ENCODE measurements at places on chromosomes 1 and 21. TPM values are rescaled to one million over a fixed set of nuclear protein-coding genes. Genes with fewer than 3 reads are reported as not detected.

The PRAMEF14 gene
- not detected for total RNA-seq

The PSRC1 gene
- 44.8 TPM for total RNA-seq

The XKR8 gene
- total RNA-seq = 11.0 TPM

The SLC9C2 gene
- not detected for total RNA-seq

The SYCP1 gene
- total RNA-seq = not detected

The KRTAP11-1 gene
- total RNA-seq = not detected

The SERPINC1 gene
- total RNA-seq = 0.61 TPM

The TRMT1L gene
- 28.3 TPM for total RNA-seq

The GJA5 gene
- not detected for total RNA-seq

The C8B gene
- 0.10 TPM for total RNA-seq

The CRABP2 gene
- 209 TPM for total RNA-seq

The RAB3B gene
- total RNA-seq = 15.1 TPM

The KRTAP21-2 gene
- total RNA-seq = not detected

The MRPS14 gene
- total RNA-seq = 29.4 TPM

DNA sequence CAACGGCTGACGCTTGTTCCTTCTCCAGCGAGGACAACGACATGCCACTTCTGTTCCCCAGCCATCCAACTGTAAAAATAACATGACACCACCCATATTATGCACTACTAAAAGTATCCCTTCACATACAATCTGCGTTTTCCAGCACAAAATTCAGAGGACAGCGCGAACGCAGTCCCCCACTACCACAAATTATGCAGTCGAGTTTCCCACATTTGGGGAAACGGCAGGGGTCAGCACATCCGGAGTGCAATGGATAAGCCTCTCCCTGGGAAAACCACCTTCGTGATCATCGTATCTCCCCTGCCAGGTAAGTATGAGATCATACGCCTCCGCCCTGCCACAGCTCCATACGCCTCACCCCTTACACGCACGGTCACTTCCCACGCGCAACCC is 120.9 kb downstream of the PPIAL4G start:
- peak overlapping the region; percentile 59 for H3K27ac ChIP-seq
- H3K4me3 ChIP-seq = peak overlapping the region; percentile 40
- no peaks in the 10 kb centered on the region for H3K27me3 ChIP-seq
- peak; percentile 68 for DNase-seq
- H3K4me1 ChIP-seq = peaks cover 9% of the 10 kb centered on the region
- no peaks in the 10 kb centered on the region for H3K36me3 ChIP-seq

DNA sequence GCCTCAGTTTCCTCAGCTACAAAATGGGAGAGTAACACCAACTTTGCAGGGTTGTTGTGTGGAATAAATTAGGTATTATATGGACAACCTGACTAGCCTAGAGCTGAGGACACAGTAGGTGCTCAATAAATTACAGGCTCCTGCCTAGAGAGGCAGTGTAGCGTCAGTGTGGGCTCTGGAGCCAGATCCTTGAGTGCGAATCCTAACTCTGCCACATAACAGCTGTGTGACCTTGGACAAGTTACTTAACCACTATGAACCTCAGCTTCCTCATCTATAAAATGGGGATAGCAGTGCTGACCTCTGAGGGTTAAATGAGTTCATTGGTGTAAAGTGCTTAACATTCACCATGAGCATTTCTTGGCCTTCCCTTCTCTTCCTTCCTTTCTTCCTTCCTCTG is 33.1 kb downstream of the RAP1GAP start:
- peaks cover 31% of the 10 kb centered on the region for H3K4me1 ChIP-seq
- H3K4me3 ChIP-seq = no peak overlapping the region
- no peaks in the 10 kb centered on the region for H3K27me3 ChIP-seq
- no peak for DNase-seq

- no peak overlapping the region for H3K27ac ChIP-seq
- H3K27me3 ChIP-seq = no peaks in the 10 kb centered on the region
- no peaks in the 10 kb centered on the region for H3K36me3 ChIP-seq
- DNase-seq = no peak
- H3K4me1 ChIP-seq = peaks cover 23% of the 10 kb centered on the region
These were observed 2.1 kb downstream of the RORC start for GRCh38 chr1:151829352-151830046.

GRCh38 chr1:153827168-153827964 is 52.2 kb downstream of the SLC27A3 start:
- no peaks in the 10 kb centered on the region for H3K4me1 ChIP-seq
- no peaks in the 10 kb centered on the region for H3K36me3 ChIP-seq
- no peaks in the 10 kb centered on the region for H3K27me3 ChIP-seq
- no peak overlapping the region for H3K27ac ChIP-seq
- H3K4me3 ChIP-seq = no peak overlapping the region

DNA sequence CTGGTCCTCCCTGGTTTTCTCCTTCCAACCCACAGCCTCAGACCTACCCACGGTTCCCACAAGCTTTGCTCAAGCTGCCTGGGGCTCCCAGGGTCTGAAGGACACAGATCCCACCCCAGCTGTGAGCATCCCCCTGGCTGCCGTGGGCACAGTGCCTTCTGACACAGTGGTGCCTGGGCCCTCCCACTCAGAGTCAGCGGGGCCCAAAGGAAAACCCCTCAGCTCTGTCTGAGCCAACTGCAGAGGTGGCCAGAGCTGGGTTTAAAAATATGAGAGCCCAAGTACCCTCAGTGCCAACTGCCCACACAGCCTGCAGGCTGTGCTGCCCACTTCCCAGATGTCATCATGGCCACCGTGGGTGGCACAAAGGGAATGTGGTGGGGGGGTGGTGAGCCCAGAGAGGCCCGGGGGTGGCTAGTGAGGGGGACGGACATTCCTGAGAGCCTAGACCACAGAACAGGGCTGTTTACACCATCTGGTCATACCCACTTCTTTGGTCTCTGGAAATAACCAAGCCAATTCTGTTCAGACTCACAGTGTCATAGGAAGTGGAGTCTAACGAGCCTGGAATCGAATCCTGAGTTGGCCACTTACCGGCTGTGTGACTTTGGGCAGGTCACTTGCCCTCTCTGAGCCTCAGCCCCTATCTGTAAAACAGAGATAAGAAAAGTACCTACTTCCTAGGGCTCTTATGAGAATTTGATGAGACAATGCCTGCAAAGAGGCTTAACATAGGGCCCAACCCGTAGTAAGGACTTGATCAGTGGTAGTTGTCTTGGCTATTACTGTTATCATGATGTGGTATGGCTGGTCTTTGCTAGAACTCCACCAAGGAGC is 85.5 kb downstream of the CAMK2N1 start:
- H3K27me3 ChIP-seq = no peaks in the 10 kb centered on the region
- H3K4me3 ChIP-seq = no peak overlapping the region
- H3K36me3 ChIP-seq = no peaks in the 10 kb centered on the region
- DNase-seq = no peak

DNA sequence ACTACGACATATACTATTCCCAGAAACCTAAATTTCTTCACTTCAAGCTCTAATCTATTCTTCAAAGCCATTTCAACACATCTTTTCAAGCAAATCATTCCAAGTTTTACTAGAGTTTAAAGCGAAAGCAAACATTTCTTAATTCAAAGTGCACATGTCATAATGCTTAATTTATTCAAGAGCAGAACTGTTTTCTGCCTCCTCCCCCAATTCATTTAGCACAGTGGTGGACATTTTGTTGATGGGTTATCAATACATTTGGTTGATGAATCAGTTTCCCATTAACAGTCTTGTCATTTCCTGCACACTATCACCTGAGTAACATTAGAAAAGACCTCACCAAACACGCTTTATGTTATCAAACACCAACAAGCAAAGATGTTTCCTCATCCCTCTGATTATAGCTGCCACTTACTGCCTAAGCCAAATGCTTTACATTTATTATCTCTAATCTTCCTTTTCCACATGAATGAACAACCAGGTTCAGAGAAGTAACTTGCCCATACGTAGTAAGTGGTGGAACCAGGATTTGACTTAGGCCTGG is 2.0 kb downstream of the SRSF4 start:
- H3K27ac ChIP-seq = no peak overlapping the region
- peaks cover 7% of the 10 kb centered on the region for H3K36me3 ChIP-seq
- DNase-seq = no peak
- H3K27me3 ChIP-seq = no peaks in the 10 kb centered on the region
- no peak overlapping the region for H3K4me3 ChIP-seq

- H3K36me3 ChIP-seq = no peaks in the 10 kb centered on the region
- H3K4me1 ChIP-seq = no peaks in the 10 kb centered on the region
- H3K27me3 ChIP-seq = peaks cover 80% of the 10 kb centered on the region
- H3K4me3 ChIP-seq = no peak overlapping the region
These were observed 284.2 kb upstream of the POU3F1 start for GRCh38 chr1:38330799-38331198.

DNA sequence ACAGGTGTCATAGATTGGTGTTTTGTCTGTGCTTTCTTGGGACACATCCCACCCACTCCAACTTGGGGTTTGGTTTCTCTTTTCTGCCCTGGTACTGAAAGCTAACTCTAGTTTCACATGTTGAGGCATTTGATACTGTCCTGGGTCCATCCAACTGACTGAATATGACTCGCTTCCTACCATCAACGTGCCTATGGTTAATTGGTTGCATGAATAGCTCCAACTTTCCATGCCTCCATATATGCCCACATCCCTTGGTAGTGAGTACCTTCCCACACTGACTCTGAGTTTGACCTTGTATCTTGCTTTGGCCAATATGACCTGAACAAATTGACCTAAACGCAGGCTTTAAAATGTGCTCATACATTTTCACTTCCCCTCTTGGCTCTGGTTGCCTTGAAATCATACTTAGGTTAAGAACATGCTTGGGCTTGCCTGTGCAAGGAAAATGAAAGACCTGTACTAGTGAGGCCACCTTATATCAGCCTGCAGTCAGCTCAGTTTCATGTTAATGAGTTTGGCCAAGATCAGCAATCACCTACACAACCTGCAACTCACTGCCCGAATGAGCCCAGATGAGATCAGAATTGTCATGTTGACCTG is 81.0 kb upstream of the KCNK2 start:
- DNase-seq = no peak
- H3K36me3 ChIP-seq = no peaks in the 10 kb centered on the region
- no peak overlapping the region for H3K27ac ChIP-seq
- H3K4me3 ChIP-seq = no peak overlapping the region
- H3K4me1 ChIP-seq = no peaks in the 10 kb centered on the region

- DNase-seq = no peak
- H3K4me1 ChIP-seq = peaks cover 5% of the 10 kb centered on the region
- no peak overlapping the region for H3K4me3 ChIP-seq
- H3K27ac ChIP-seq = no peak overlapping the region
These were observed 62.5 kb downstream of the TMCO4 start for GRCh38 chr1:19737104-19737825.

DNA sequence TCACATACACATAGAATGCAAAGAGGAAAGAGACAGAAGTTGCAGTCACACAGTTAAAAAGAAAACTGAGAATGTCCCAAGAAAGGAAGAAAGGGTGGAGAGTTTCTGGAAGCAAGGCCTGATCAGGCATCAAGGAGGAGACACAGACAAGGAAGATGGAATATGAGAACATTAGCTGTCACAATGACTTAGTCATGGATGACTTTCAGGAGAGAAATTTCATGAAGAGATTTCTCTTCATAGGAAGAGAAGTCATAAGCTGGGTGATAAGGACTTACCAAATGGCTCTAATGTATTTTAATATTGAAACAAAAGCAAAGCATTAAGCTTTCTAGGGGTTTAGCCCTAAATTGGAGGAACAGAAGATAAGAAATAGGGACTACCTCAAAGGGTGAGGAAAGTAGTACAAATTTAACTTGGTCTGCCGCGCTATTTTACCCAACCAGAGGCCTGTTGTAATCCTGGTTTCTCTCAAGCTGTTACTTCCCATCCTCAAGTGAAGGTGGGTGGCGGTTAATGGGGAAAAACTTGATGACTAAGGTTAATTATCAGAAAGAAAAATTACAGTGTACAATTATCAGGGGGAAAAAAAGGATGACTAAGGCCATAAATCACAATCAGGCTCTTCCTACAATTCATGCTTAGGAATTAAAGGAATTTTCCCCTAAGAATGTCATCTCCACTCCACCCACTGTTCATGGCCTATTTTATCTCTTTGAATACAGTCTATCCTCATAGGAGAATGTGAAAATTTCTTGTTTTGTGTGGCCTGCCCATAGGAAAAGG is 93.9 kb upstream of the ADGRL2 start:
- H3K27me3 ChIP-seq = no peaks in the 10 kb centered on the region
- peaks cover 25% of the 10 kb centered on the region for H3K4me1 ChIP-seq
- DNase-seq = no peak
- H3K27ac ChIP-seq = no peak overlapping the region
- no peaks in the 10 kb centered on the region for H3K36me3 ChIP-seq

- no peak overlapping the region for H3K4me3 ChIP-seq
- DNase-seq = no peak
- H3K27ac ChIP-seq = no peak overlapping the region
- no peaks in the 10 kb centered on the region for H3K36me3 ChIP-seq
- H3K27me3 ChIP-seq = no peaks in the 10 kb centered on the region
- no peaks in the 10 kb centered on the region for H3K4me1 ChIP-seq
These were observed 1519.1 kb downstream of the BRINP3 start for GRCh38 chr1:188958461-188959115.

- peak overlapping the region; percentile 88 for H3K27ac ChIP-seq
- H3K36me3 ChIP-seq = no peaks in the 10 kb centered on the region
- DNase-seq = no peak
- peaks cover 61% of the 10 kb centered on the region for H3K4me1 ChIP-seq
- peak overlapping the region; percentile 24 for H3K4me3 ChIP-seq
These were observed 75.7 kb downstream of the PTPN14 start for GRCh38 chr1:214475746-214476145.

GRCh38 chr1:228358764-228359612 is 47.6 kb downstream of the TRIM11 start:
- no peaks in the 10 kb centered on the region for H3K4me1 ChIP-seq
- no peak overlapping the region for H3K4me3 ChIP-seq
- no peak for DNase-seq
- no peaks in the 10 kb centered on the region for H3K36me3 ChIP-seq

DNA sequence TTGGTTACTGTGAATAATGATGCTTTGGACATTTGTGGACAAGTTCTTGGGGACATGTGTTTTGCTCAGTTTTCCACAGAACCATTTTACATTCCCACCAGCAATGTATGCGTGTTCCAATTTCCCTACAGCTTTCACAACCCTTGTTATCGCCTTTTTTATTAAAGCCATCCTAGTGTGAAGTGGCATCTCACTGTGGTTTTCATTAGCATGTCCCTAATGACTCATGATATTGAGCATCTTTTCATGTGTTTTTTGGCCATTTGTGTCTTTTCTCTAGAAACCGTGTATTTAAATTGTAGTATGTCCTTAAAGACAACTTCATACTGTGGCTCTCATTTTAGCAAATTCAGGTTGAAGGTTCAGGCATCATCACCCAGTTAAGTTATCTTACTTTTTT is 132.1 kb downstream of the TGFBR3 start:
- H3K4me1 ChIP-seq = no peaks in the 10 kb centered on the region
- no peaks in the 10 kb centered on the region for H3K27me3 ChIP-seq
- no peak for DNase-seq
- H3K27ac ChIP-seq = no peak overlapping the region
- H3K4me3 ChIP-seq = no peak overlapping the region
- H3K36me3 ChIP-seq = no peaks in the 10 kb centered on the region

GRCh38 chr1:167412920-167413319 is 105.4 kb downstream of the CD247 start:
- no peak overlapping the region for H3K4me3 ChIP-seq
- H3K4me1 ChIP-seq = no peaks in the 10 kb centered on the region
- H3K36me3 ChIP-seq = peaks cover 11% of the 10 kb centered on the region
- H3K27ac ChIP-seq = no peak overlapping the region

- H3K4me1 ChIP-seq = peaks cover 21% of the 10 kb centered on the region
- no peaks in the 10 kb centered on the region for H3K27me3 ChIP-seq
- no peaks in the 10 kb centered on the region for H3K36me3 ChIP-seq
- no peak overlapping the region for H3K27ac ChIP-seq
These were observed 4.0 kb upstream of the RCAN3 start for GRCh38 chr1:24498589-24498988.
